ENCODE measurements at places on chromosomes 3 and 15. TPM values are rescaled to one million over a fixed set of nuclear protein-coding genes. Genes with fewer than 3 reads are reported as not detected.

Gene CALML4
- total RNA-seq = 8.3 TPM

Gene LINGO1
- total RNA-seq = 1.9 TPM

Gene CRABP1
- total RNA-seq = not detected

Gene TERC
- total RNA-seq = not detected

Gene TMEM42
- 10.6 TPM for total RNA-seq

Gene UROC1
- not detected for total RNA-seq

Gene KNG1
- total RNA-seq = not detected

Gene CELF6
- total RNA-seq = 1.0 TPM

Gene EPHA6
- 1.8 TPM for total RNA-seq

DNA sequence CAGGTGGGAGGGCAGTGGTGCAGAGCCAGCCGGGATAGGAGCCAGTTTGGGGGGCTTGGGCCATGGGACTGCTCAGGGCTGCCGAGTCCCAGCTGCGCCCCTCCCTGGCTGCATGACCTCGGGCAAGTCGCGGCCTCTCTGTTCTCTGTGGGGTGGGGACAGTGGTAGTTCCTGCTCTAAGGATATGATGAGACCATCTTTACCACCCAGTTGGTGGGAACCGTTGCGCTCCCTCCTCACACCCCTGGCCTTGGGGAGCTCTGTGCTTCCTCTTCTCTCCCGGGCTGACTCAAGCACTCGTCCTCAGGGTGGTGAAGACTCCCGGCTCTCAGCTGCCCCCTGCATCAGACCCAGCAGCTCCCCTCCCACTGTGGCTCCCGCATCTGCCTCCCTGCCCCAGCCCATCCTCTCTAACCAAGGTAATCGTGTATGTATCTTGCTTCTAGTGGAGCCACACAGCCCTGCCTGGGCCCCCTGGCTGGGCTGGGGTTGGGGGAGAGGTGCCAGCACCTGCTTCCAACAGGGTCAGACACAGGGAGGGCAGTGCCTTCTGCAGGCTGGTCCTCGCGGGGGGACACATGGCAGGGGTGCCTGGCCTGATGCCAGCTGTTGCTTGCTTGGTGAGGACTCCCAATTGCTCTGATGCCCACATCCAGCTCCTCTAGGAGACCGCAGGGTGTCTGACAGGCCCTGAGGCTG lies 15.1 kb upstream of the STAB1 start:
- peak; percentile 64 for DNase-seq

GRCh38 chr3:146243559-146243958 lies 7.3 kb downstream of the PLSCR4 start:
- DNase-seq = no peak

DNA sequence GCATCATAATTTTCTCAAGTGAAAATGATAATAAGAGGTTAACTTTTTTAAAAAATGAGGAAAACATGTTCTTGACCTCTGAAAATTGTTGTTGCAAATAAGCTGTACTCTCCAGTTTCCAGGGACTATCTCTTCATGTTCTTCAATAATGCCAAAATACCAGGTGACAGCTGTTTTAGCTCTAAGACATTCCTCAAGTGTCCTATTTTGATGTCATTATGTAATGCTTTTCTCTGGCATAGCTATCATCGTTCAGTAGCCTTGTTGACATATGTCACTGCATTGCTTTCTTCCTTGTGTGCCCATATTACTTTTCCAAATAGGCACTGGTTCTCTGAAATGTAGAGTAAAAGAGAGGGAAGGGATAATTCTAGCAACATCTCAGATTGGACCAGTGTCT lies 5.7 kb upstream of the FILIP1L start:
- DNase-seq = no peak

- no peak for DNase-seq
These were observed 83.3 kb downstream of the NR2E3 start for GRCh38 chr15:71893691-71894090.

- DNase-seq = no peak
These were observed 25.1 kb downstream of the ATP11B start for GRCh38 chr3:182818296-182818978.

- no peak for DNase-seq
These were observed 10.9 kb downstream of the RTP1 start for GRCh38 chr3:187208159-187208558.

- DNase-seq = no peak
These were observed 132.4 kb downstream of the SNRK start for GRCh38 chr3:43418601-43419272.

- no peak for DNase-seq
These were observed 297.8 kb downstream of the SATB1 start for GRCh38 chr3:18127174-18127858.

DNA sequence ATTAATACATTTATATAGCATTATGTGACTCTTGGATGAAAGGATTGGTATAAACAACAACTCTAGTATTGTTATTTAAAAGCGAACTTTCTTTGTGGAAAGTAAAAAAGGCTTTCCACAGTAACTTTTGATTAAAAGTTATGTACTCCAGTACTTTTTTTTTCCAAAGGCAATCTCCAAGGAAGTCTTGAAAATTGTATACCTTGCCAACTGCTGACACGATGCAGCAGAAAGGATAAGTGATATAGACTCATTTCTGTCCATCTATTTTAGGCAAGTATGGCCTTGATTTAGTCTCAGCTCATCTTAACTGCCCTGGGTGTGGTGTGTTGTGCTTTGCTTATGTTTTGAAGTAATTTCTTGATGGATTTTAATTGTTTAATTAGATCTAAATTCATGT lies 79.7 kb downstream of the OTOL1 start:
- DNase-seq = no peak

GRCh38 chr15:29765234-29765841 lies 56.9 kb downstream of the TJP1 start:
- DNase-seq = no peak

- DNase-seq = no peak
These were observed 118.3 kb downstream of the OSBPL10 start for GRCh38 chr3:31862666-31863279.

- DNase-seq = no peak
These were observed 92.8 kb downstream of the SV2B start for GRCh38 chr15:91192690-91193377.

DNA sequence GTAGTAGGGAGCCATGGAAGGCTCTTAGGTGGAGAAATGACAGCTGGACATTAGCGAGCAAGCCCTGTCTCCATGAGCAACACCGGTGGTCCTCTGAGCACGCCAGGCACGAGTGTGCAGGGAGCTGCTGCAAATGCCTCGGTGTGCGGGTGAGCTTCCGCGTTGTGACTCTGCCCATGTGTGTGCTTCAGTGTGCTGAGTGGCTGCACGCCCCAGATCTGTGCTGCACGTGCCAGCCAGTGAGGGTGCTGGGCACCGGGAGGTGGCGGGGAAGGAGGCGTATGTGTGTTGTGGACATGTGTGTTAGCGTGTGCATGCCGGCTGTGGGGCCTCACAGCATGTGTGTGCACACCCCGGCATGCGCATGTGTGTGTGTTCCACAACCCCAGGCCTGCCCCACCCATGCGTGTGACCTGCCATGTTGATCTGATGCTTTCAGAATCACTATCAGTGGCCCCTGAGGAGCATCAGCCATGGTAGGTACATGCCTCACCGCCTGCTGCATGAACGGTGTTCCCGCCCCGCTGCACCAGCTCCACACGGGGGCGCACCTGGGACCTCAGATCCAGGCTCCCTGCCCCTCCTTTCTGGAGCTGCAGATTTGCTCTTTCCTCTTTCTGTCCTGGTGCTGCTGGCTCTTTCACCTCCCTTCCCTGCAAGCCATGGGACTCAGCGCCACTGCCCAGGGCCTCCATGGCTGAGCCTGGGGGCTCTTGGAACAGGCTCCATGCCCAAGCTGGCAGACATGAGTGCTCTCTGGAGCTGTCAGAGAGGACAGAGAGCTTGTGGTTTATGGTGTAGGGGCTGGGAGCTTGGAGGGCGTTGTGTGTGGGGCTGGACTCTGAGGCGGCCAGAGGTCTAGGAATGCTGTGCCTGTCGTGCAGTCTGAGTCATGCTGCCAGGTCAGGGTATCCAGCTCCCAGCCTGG lies 169.4 kb downstream of the TBC1D2B start:
- no peak for DNase-seq

GRCh38 chr3:138398791-138399575 lies 35.4 kb upstream of the ESYT3 start:
- no peak for DNase-seq

- no peak for DNase-seq
These were observed 38.9 kb downstream of the ABHD2 start for GRCh38 chr15:89127054-89127702.

DNA sequence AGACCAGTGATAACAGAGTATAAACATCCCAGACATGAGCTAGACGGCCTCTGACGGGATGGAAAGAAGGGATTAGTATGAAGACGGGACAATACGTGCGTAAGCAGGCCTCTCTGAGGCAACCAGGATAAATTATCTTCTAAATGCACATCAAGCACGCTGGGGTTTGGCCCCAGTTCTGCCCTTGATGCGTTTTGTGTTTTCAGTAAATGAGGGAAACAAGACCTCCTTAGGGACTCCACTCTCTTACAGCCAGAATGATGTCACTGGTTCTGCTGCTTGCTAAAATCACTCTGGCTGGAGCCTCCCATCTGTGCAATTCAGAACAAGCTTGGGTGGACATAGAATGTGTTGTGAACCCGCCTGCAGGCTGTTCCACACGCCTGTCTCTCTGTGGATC lies 156.0 kb upstream of the MCTP2 start:
- DNase-seq = peak; percentile 77

GRCh38 chr15:59002418-59002859 lies 15.0 kb downstream of the RNF111 start:
- no peak for DNase-seq

DNA sequence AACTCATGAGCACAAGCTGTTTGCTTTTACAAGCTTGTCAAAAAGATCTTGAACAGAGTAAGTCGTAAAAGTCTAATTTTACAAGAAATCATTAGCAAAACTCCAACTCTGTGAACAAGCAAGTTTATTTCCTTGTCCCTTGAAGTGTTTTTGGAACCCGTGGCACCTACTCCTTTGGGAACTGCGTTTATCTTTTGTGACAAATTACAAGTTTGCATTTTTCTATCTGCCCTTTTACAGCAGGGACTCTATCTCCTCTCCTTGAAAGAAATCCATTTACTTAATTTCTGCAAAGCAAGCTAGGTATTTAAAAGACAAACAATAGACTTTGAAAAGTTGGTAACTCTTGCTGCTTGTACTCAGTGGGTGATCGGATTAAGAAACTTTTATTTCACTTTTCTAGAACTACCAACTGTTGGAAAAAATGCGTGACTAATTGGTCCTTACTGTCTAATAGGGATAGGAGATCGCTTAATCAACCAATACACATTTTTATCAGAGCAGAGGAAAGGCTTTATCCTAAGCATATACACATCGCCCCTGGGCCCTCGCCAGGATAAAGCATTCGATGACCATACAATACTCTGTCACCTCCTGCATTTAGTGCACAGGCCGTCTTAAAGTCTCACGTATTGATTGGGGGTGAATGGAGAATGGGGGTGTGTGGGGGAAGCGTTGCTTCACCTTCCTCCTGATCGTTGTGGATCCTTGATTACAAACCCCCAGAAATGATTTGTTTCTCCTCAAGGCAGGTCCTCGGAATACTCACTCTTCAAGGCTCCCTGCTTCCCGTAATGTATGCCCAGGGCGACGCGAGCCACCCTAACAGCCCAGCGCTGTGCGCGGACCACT lies 1.7 kb downstream of the PRTG start:
- no peak for DNase-seq

- no peak for DNase-seq
These were observed 521 bp downstream of the IL5RA start for GRCh38 chr3:3109407-3110298.

- DNase-seq = peak; percentile 84
These were observed 609 bp upstream of the TBC1D23 start for GRCh38 chr3:100260081-100260684.

DNA sequence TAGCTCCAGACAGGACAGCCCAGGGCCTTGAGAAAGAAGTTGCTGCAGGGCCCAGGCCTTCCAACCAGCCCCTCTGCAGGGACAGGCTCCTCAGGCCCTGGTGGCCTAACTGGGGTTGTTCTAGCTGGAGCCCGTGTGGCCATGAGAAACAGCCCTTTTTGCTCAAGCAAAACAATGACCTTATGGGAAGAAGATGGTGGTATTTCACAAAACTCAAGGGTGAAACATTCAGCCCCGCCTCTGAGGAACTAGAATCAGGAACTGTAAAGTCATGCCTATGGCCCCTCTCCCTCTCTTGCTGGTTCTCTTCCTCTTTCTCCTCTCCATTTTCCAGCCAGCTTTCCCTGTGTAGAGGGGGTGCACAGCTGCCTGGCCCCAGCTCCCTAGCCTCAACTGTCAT lies 273.3 kb downstream of the RPLP1 start:
- DNase-seq = no peak

GRCh38 chr3:38636464-38636863 lies 13.0 kb downstream of the SCN5A start:
- DNase-seq = no peak

- no peak for DNase-seq
These were observed 25.5 kb upstream of the PCOLCE2 start for GRCh38 chr3:142914286-142914811.

DNA sequence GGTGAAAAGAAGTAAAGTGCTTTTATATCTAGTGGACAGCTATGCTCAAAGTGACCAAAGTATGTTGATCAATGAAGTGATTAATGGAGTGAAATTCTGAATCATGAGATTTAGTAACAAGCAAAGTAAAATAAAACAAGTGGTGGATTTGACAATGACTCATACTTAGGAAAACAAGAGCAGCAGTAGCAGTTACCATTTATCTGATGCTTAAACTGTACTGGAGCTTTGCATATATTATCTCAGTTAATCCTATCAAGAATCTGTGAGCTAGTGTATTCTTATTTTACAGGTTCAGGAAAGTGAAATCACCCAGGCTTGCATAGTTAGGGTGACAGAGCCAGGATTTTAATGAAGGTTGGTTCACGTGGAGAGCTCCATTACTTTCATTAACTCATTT lies 50.6 kb upstream of the SPATA16 start:
- no peak for DNase-seq

- DNase-seq = no peak
These were observed 12.8 kb upstream of the MTMR10 start for GRCh38 chr15:31004220-31004733.

DNA sequence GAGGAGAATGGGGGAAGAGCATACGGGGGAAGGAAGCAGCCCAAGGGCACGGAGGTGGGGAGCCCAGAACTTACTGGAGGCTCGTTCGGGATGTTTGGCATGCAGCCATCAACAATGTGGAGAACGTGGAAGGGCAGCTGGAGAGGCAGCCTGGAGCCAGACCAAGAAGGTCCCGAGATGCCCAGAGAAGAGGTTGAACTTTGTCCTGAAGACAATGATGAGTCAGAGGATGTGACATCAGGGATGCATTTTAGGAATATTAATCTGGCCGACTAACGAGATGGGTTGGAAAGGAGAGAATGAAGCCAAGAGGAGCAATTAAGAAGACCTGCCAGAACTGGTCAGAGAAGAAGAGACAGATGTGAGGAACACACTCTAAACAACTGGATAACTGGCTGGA lies 98.2 kb downstream of the SRGAP3 start:
- DNase-seq = no peak

GRCh38 chr3:132652640-132653270 lies 6.9 kb downstream of the ACAD11 start:
- no peak for DNase-seq

Measured in aorta (tissue), 5 donors.